ENCODE measurements at places on chromosomes 16 and 17.
A peak's percentile ranks its signal among the peaks of the same experiment; 100 is the strongest.

GRCh38 chr17:78107457-78107856 lies 21.1 kb downstream of the TMC6 start:
- DNase-seq, result no peak

DNA sequence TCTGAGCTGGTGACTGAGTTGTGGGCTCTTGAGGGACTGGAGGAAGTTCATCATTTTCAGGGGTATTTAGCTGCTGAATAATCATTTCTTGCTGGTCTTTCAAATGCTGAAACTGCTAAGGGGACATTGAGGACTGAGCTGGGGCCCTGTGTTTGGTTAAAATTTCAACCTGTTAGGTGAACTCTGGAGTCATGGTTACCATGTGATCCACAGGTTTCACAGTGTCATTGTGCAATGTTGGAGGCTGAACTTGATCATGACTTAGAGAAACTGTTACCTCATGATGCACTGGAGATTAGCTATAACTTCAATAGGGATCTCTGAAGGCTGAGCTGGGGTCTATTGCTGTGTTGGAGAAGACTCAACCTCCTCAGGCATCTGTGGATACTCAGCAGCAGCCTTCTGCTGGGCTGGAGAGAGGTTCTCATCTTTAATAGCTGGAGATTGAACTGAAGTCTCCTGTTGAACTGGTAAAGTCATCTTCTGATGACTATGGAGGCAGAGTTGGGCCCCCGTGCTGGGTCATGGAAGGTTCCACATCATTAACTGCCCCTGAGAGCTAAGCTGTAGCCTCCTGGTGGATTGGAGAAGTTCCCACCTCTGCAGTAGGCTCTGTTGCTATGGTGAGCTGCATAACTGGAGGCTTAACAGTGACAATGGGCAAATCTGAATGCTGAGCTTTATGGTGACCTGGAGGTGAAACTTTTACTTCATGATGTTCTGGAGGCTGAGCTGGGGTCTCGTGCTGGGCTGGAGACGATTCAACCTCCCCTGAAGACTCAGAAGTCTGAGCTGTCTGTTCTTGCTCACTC lies 15.2 kb downstream of the RDM1 start:
- no peak for DNase-seq

DNA sequence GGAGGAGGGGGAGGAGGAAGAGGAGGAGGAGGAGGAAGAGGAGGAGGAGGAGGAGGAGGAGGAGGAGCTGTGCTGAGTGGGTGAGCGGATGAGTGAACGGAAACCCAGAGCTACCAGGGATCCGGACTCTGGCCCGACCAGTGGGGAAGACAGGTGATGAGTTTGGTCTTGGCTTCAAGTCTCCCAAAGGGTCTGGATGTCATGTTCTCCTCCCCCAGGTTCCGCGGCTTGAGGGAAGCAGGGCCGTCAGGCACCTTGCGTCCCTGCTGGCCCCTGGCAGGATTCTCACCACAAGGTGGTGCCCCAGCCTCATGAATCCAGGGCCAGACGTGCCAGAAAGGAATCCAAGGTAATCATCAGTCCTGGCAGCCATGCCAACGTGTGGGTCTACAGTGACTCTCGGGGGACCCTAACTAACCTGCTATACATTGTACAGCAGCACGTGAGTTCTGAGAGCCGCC lies 13.5 kb upstream of the ABAT start:
- peak; percentile 75 for DNase-seq

- no peak for DNase-seq
These were observed 63.7 kb downstream of the ERCC4 start for GRCh38 chr16:13983625-13984024.

DNA sequence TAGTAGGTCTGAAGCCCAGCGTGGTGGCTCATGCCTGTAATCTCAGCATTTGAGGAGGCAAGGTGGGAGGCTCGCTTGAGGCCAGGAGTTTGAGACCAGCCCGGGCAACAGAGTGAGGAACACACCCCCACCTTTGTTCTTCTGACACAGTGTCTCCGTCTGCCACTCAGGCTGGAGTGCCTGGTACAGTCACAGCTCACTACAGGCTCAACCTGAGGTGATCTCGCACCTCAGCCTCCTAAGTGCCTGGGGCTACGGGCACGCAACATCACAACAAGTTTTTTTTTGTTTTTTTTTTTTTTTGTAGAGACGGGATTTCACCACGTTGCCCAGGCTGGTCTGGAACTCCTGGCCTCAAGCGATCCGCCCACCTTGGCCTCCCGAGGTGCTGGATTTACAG lies 6.7 kb upstream of the TLCD3A start:
- no peak for DNase-seq

DNA sequence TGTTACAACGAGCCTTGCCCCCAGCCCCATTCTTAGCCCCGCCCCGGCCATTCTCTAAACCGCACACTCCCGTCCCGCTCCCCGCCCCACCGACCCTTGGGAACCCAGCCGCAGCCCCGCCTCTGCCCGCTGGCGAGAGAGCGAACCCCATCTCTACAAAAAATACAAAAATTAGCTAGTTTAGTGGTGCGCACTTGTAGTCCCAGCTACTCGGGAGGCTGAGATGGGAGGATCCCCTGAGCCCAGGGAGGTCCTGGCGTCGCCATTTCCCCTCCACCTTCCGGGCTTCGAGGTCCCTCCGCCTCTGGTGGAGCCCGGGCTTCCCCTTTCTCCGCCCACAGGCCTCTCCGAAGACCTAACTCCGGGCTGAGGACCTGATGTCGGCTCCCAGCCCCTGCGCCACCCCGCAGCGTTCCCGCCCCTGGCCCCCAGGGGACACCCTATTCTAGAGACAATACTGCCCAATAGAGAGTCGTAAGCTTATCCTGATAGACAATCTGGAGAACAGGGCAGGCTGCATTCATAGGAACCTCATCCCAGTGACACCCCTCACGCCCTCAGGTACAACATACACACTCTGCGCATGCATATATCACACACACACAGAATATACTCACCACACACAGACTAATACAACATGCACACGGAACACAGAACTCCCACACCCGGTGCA lies 480 bp upstream of the PROCA1 start:
- DNase-seq, result peak; percentile 82

Measured in stimulated activated naive CD8-positive, alpha-beta T cell treated with anti-CD3 and anti-CD28 coated beads, Interleukin-15, Interleukin-2, amounts not matched to agents 100 U/mL and 50 U/mL, for 24 hours (primary cell).